ENCODE measurements at places on chromosomes 5 and 9. TPM values are rescaled to one million over a fixed set of nuclear protein-coding genes. Genes with fewer than 3 reads are reported as not detected.

- H3K36me3 ChIP-seq, result no peaks in the 10 kb centered on the region
- DNase-seq, result no peak
- H3K27me3 ChIP-seq, result no peaks in the 10 kb centered on the region
- no peaks in the 10 kb centered on the region for H3K4me1 ChIP-seq
Observed at GRCh38 chr5:136064510-136064909, 35.7 kb downstream of the TGFBI start.

DNA sequence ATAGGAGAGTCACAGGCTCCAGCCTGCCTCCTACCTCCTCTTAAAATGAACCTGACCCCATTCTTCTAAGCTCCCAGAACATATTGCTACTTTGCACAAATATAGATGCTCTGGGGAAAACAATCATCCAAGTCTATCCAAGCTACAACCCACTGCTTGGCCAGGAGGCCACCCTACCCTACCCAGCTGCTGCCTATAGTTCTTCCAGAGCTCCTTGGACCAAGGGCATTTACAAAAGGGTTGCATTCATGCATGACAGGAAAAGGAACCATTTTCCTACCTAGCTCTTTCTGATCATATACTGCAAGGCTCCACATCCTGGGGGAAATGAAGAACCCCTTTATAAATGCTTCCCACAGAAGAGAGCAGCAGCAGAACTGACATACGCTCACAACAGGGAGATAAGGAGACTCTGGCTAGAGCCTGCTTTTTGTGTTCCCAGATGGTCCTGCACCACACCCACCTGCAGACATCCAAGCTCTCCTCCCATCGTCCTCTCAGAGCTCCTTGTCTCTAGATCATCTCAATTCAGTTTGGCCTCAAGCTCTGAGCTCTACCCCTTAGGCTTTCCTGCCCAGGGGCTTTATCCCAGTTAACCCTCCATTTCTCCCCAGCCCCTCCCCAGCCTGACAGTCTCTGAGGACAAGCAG lies 185.5 kb downstream of the SPOCK1 start:
- no peaks in the 10 kb centered on the region for H3K4me1 ChIP-seq
- H3K4me3 ChIP-seq, result no peak overlapping the region
- H3K27me3 ChIP-seq, result no peaks in the 10 kb centered on the region
- no peak overlapping the region for H3K27ac ChIP-seq
- DNase-seq, result no peak

Gene SLC36A3
- total RNA-seq, result not detected

Gene CARD9
- 0.35 TPM for total RNA-seq

DNA sequence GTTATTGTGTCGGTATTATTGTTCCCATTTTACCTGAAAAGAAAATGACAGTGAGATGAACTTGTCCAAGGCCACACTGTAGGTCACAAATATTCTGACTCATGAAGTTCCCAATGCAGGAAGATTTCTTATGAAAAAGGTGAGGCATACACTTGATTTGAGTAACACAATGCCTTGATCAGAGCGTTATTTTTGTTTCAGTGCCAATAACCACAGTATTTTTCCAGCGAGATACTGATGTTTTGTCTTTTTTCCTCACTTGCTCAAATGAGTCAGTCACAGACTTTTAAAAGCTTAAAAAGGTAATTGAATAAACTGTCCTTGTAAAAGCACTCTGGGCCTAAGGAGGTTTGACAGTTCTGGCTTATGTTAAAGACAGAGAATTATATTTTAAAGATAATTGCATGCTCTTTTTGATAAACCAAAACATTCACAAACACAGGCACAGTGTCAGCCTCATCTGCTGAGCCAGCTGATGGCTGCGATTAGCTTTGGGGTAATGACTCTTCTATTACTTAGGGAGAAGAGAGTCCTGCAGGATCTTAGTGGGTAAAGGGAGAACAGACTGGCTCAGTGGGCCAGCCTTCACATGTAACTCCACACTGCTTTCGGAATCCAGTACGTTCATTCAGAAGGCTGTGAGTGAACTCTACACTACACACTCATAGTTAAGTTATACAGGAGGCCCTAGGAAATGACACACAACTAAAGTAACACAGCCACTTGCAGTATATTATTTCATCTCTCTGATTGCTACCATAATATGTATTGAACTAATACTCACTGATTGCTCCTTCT lies 165.5 kb upstream of the CD180 start:
- no peak for DNase-seq
- no peak overlapping the region for H3K27ac ChIP-seq
- no peak overlapping the region for H3K4me3 ChIP-seq
- H3K36me3 ChIP-seq, result no peaks in the 10 kb centered on the region

Gene CLIC3
- total RNA-seq, result 1.0 TPM

DNA sequence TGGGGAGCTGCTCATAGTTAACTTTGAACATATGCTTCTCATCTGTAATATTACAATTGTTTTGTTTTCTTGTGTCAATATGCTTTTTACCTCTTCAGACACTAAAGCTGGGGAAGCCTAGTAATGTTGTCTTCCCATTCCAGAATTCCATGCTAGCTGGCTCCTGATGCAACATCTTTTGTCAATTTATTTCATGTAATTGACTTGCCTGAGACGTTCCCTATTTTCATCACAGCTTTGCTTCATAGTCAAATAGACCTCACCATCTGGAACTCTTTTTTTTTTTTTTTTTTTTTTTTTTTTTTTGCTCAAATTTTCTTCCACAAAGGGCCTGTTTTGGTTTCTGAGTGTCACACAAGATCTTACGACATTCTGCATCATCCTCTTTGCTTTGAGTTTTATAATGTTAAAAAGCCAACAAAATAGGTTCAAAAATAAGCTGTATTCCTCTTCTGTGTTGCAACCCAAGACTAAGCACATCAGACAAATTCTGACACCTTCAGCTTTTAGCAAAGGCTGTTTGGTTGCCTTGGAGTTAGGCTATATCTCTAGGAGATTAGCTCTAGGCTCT lies 235.2 kb downstream of the NR3C1 start:
- no peaks in the 10 kb centered on the region for H3K4me1 ChIP-seq
- no peak for DNase-seq
- H3K27ac ChIP-seq, result no peak overlapping the region
- H3K36me3 ChIP-seq, result no peaks in the 10 kb centered on the region

- H3K4me3 ChIP-seq, result no peak overlapping the region
- DNase-seq, result no peak
- no peaks in the 10 kb centered on the region for H3K36me3 ChIP-seq
- H3K27me3 ChIP-seq, result peaks cover 11% of the 10 kb centered on the region
- H3K4me1 ChIP-seq, result peaks cover 5% of the 10 kb centered on the region
- no peak overlapping the region for H3K27ac ChIP-seq
Observed at GRCh38 chr5:73204733-73205132, 31.7 kb downstream of the TMEM174 start.

DNA sequence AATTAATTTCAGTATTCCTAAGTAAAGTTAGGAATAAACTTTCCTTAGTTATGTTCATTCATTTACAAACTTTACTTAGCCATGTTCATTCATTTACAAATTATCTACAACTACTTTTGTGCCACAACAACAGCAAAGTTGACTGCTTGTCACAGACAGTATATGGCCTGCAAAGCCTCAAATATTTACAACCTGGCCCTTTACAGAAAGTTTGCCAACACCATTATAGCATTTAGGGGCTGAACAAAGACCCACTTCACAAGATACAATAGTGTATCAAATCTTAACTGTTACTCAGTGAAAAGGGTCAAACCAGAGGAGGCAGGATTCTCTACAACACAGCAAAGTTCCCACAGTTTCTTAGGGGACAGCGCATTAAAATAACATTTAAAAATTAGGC lies 9.7 kb upstream of the OTULINL start:
- H3K4me1 ChIP-seq, result no peaks in the 10 kb centered on the region
- H3K4me3 ChIP-seq, result no peak overlapping the region
- no peak for DNase-seq

Gene HAVCR2
- 5.0 TPM for total RNA-seq
